ENCODE measurements at places on chromosomes 11 and 22.

- DNase-seq: no peak
Observed at GRCh38 chr11:61607920-61608599, 27.2 kb upstream of the SYT7 start.

DNA sequence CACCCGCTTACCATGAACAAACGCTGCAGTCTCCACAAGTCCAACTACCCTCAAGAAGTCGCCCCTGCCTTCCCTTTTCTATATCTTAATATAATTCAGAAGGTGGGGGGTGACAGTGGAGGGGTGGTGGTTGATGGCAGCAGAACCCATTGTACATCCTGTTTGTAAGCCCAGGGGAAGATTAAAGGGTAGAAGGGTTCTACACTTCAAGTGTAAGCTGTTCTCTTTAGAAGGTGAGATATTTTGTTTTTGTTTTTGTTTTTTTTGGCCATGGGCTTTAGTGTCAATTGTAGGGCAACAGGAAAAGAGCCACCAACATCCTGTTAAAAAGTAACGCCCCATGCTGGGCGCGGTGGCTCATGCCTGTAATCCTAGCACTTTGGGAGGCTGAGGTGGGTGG lies 34.9 kb upstream of the RRAS2 start:
- DNase-seq: no peak

DNA sequence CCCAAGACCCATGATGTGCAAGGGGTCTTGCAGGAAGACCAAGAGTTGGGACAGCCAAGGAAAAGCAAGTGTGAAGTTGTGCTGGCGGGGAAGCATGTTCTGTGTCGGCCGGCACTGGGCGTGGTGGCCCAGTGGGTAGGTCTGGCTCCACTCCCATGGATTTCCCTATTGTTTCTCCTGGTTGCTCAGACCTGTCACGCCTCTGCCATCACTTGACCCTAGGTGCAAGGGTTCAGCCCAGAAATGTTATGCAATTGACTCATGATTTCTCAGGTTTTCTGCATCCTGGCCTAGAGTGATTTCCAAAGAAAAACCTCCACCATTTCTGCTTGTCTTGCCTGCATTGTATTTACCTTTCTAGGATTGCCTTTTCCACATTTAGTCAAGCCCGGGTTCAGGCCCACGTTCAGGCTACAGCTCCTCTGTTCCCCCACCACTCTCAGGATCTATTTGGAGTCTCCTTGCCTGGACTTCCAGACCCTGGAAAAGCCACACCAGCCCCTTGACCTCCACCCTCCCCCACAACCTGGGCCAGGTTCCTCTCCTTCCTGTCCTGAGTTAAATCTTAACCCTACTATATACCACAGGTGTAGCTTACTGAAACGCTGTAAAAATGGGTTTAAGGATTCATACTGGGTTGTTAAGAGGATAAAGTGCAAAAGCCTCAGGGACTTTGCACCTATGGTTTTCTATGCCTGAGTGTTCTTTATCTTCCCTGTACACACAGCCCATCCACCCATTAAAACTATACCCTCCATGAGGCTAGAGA lies 17.5 kb upstream of the FOLR1 start:
- DNase-seq: no peak

GRCh38 chr11:68148879-68149278 lies 27.7 kb upstream of the CHKA start:
- DNase-seq: no peak

GRCh38 chr11:104624021-104624420 lies 274.2 kb downstream of the CASP12 start:
- DNase-seq: no peak

- no peak for DNase-seq
Observed at GRCh38 chr22:46007003-46007847, 30.3 kb upstream of the WNT7B start.

DNA sequence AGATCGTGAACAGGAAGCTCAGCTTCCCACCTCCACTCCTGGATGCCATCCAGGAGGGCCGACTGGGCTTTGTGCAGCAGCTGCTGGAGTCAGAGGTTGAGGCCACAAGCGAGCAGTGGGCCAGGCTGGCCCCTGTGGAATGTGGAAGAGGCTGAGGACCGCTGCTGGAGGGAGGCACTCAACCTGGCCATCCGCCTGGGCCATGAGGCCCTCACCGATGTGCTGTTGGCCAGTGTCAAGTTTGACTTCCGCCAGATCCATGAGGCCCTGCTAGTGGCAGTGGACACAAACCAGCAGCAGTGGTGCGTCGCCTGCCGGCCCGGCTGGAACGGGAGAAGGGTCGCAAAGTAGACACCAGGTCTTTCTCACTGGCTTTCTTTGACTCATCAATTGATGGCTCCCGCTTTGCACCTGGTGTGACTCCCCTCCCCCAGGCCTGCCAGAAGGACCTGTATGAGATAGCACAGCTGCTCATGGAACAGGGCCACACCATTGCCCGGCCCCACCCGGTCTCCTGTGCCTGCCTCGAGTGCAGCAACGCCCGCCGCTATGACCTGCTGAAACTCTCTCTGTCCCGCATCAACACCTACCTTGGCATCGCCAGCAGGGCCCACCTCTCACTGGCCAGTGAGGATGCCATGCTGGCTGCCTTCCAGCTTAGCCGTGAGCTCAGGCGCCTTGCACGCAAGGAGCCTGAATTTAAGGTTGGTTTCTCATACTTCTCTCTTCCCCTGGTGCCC lies 24.9 kb downstream of the ART5 start:
- no peak for DNase-seq

GRCh38 chr22:31496735-31497146 lies 405 bp downstream of the SFI1 start:
- no peak for DNase-seq

DNA sequence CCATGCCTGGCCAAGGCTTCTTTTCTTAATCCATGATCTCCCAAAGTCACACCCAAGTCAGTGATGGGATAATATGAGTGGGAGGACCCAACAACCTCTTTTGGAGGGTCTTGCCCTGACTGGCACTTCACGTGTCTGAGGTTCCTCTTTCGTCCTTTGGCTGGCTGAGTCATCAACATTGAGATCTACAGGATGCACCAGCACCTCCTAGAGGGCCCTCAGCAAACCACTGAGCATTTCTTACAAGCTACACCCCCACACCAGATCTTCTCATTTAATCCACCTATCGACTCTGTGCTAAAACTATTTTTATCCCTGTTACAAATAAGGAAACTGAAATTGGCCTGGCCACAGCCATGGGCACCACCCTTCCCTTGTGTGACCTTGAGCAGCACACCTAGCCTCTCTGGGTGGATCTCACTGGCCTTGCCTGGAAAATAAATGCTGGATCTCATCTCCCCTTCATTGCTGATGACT lies 63.4 kb downstream of the FLI1 start:
- no peak for DNase-seq
